Stimulated activated CD8-positive, alpha-beta memory T cell treated with anti-CD3 and anti-CD28 coated beads, Interleukin-15, amount 100 ng/mL, for 1 hour (primary cell): ENCODE measurements at places on chromosomes 2 and 18.

DNA sequence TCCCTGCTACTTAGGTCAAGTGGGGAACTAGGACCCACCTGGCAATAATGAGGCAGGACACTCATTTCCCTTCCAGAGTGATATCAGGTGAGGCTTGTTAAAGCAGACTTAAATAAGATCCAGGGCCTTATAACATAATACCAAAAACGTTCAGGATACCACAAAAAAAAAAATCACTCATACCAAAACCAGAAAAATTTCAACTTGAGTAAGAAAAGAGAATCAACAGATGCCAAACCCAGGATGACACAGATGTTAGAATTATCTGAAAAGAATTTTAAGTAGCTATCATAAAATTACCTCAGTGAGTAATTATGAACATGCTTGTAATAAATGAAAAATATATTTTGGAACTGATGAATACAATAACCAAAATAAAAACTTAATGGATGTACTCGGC lies 255.6 kb upstream of the OSR1 start:
- no peak for DNase-seq

DNA sequence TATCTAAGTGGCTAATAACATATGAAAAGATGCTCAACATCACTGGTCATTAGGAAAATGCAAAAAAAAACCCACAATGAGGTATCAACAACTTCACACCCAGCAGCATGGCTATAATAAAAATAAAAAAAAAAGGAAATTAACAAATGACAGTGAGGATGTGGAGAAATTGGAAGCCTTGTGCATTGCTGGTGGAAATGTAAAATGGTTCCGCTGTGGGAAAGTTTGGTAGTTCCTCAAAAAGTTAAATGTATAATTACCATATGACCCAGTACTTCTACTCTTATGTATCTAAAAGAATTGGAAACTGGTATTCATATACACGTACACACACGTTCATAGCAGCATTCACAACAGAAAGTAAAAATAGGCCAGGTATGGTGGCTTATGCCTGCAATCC lies 15.5 kb upstream of the CACNB4 start:
- DNase-seq, result no peak

DNA sequence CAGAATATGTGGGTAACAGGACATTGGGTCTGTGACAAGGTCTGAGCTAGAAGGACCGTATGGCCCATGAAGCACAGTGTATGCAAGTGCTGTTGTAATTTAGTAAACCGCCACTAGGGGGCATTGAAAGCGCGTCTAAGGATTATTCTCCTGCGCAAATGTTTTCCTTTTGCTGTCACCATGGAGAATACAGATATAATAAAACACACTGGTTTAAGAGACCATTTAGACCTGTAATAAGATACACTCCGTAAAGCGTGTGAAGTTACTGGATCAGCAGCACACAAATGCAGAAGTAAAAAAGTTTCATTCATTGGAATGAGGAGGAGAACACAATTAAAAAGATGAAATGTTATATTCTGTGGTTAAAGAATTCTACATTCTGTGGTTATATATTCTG lies 272.4 kb downstream of the AGAP1 start:
- DNase-seq, result peak; percentile 27

GRCh38 chr2:233022561-233022960 lies 9.5 kb upstream of the NGEF start:
- DNase-seq, result no peak
